ENCODE measurements at places on chromosomes 2 and 18.

- DNase-seq: peak; percentile 3
These were observed 152.1 kb downstream of the THSD7B start for GRCh38 chr2:136917411-136917881.

- DNase-seq: no peak
These were observed 1.5 kb downstream of the C18orf54 start for GRCh38 chr18:54359233-54359632.

DNA sequence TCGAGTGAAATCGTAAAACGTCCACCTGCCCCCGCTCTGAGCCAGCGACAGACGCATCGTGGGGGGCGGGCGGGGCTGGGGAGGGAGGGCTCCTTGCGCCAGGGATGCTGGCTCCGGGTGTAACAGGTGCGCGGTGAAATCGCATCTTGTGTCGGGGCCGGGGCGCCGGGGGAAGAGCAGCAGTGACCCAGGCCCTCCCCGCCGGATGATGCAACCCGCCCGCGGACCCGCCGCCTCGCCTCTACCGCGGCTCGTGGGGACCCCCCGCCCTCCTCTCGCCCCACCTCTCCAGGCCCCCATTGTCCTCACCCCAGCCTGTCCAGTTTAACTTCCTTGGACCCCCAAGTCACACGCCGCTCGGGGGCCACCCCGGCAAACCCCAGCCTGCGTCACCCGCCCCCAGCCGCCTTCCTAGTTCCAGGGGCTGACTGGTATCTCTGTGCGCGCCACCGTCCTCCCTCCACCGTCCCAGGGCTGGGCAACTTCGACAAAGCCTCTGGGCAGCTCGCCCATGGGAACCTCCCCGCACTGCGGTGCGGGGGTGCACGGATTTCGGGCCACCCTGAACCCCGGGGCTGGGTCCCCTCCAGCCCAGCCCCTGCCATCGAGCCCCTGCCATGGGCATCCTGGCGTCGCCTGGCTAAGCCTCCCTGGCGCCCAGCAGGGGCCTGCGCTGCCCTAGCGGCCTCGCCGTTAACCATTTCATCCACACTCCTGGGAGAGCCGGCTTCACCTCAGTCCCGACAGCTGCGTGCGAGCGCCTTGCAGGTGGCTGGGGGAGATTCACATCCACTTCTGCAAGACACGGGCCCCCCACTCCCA, 799 bp upstream of the KIF1A start:
- DNase-seq: peak; percentile 77

DNA sequence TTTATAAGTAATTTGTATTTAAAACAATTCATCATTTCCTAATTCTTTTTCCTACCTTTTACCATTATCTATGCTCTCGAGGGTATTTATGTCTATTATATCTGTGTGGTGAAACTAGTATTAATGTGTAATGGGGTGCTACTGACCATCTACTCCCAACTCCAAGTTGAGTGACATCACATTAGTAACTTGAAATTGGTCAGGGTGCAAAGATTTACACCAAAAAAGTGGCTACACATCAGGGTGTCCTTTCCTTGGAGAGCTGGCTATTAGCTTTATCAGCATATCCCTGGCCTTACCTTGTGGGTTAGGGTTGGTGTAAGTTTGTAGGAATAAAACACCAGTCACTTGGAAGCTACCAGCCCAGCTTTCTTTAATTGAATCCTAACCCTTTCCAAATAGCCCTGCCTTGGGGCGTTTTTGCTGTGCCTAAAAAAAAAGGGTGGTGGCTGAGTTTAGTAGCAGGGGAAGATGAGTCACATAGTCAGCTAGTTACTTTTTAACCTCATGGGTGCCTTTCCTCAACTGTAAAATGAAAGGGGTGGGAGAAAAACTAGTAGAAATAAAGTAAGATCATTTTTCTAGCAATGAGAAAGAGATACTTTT, 14.0 kb downstream of the ANXA4 start:
- no peak for DNase-seq

GRCh38 chr2:18265614-18266586, 294.6 kb downstream of the RDH14 start:
- no peak for DNase-seq

GRCh38 chr2:70084973-70085710, 2.1 kb upstream of the PCBP1 start:
- peak; percentile 73 for DNase-seq

Data from DMS153 (cell line).